ENCODE measurements at places on chromosomes 7 and 10. TPM values are rescaled to one million over a fixed set of nuclear protein-coding genes. Genes with fewer than 3 reads are reported as not detected.

FAM25C gene
- polyA plus RNA-seq: not detected

DNA sequence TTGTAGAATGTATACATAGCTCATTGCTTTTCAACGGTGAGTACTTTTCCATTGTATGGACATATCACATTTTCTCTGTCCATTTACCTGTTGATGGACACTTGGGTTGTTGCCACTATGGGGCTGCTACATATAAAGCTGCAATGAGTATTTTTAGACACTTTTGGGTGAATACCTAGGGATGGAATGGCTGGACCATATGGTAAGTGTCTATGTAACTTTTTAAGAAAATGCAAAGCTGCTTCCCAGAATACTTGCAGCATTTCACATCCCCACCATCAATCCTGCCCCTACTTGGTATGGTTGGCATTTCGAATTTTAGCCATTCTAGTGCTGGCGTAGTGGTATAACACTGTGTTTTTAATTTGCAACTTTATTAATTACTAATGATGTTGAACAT, 274.6 kb downstream of the TNS3 start:
- DNase-seq: no peak

GRCh38 chr7:116902867-116903266, 40.5 kb downstream of the CAPZA2 start:
- no peak for DNase-seq

HTR7 gene
- 0.23 TPM for polyA plus RNA-seq

DOCK1 gene
- polyA plus RNA-seq: 66.6 TPM

- DNase-seq: no peak
These were observed 142.0 kb upstream of the NPY start for GRCh38 chr7:24141874-24142509.
